ENCODE measurements at places on chromosomes 7 and 10.

GRCh38 chr7:49001610-49002033, 77.3 kb downstream of the CDC14C start:
- DNase-seq, result no peak

DNA sequence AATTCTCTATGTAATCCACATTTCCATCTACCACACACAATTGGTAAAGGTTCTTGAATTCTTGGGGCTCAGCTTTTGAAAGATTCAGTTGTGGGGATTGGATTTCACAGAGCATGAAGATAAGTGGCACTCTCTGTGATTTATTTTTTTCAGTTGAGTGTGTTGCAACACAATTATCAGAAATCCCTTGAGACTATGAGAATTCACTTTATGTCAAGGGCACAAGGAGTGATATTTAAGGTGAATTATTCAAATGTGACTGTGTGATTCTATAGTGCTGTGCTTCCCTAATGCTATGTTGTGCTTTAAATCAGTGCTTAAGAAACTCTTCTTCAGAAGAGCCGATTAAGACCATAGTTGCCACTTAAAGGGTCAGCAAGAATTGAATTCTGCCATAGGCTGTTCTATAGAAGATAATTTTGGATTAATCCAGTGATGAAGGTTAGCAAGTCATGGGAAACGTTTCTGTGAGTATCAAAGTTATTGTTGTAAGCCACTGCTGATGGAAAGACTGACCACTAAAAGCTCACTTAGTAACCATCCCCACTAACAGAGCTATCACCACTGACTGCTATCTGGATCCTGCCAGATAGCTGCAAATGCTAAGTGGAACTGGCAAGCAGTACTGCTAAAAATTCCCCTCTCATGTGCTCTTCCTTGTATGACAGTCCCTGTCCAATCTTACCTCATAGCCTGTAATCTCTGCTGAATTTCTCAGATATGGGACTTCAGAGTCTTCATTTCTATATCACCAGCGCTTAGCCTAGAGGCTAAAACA, 134.0 kb upstream of the SEMA3D start:
- no peak for DNase-seq

DNA sequence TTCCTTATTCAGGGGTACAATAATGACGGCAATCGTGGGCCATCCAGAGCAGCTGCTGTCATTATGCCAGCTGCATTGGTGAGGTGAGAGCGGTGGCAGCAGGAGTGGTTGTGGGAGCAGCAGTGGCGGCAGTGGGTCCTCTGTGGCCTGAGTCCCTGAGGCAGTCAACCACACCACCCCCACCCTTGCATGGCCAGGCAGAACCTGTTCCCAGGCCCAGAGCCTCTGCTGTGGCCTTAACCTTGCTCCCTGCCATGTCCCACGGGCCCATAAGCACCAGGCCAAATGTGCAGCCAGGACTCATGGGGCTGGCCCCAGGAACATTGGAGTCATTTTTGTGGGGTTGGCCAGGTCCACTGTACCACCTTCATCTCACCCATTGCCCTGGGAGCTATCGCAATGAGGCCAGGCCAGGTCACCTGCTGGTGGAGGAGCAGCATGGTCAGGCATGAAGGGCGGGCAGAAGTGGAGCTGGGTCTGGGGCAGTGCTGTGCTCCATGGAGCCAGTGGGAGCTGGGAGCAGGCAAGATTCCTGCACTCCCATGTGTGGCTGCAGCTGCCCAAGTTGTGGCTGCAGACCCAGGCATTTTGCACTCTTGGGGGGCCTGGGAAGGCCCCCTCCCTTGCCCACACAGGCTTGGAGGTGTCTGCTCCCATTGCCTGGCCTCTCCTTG, 213.5 kb downstream of the GPR158 start:
- DNase-seq, result no peak

DNA sequence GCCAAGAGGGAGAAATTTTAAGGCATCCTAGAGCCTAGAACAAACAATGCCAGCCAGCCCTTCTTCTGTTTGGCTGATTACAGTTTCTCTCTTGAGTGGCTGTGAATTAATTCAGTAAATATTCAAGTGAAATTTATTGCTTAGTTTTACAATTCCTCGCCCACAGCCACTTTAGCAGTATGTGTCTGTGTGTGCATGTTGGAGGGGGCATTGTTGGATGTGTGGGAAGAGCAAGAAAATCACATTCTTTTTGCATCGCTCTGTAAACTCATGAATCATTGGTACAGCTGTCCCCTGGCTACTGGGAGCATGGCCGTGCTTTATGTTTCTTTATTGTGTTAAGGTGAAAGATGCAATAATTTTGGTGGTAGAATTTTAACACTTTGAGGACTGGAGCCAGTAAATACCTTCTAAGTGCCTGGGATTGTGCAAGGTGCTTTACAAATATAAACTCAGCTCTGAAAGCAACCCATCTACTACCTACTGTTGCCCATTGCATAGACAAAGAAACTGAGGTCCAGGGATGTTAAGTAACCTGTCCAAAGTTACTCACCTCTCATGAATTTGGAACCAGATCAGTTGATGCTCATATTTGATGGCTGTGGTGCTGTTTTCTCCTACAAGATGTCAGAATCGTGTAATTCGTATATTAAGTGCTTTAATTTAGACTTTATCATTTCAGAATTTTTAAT, 89.9 kb upstream of the BTBD16 start:
- DNase-seq, result no peak

GRCh38 chr10:80856186-80856585, 318.5 kb downstream of the SH2D4B start:
- no peak for DNase-seq

DNA sequence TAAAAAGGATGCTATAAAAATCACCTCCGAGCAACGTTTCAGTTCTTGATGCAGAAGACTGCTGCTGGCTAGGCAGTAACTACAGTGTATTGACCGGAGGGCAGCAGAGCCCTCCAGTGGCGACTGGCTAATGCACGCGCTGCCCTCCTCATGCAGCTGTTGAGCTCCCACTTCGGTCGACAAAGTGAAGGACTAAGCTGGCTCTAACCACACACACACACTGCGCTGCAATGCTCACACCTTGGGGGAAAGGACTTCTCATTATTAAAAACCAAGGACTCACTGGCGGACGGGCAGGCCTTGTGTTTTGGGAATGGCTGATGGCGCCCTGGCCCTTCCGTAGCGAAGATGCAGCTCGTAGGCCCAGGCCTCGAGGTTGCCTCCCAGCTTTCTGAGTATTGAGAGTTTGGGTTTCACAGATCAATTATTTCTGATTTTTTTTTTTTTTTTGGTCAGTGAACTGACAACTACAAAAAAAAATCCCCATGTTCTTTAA, 120.9 kb upstream of the DIP2C start:
- DNase-seq, result no peak

DNA sequence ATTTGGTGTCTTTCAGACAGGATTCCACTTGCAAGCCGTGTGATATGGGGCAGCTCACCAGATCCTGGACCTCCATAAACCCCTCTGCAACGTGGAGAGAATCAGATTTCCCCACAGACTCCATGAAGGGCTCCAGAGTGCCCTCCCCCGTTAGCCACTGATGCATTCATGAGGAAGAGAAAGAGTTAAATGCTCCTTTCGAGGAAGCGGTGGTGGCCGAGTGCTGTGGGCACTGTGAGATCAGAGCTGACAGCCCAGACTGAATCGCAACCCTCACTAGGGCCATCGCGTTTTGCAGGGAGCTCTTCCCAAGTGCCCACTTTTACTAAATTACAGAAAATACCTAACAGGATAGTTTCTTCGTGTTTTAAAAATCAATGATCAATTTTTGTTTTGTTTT, 226.3 kb upstream of the ZNF32 start:
- DNase-seq, result no peak

DNA sequence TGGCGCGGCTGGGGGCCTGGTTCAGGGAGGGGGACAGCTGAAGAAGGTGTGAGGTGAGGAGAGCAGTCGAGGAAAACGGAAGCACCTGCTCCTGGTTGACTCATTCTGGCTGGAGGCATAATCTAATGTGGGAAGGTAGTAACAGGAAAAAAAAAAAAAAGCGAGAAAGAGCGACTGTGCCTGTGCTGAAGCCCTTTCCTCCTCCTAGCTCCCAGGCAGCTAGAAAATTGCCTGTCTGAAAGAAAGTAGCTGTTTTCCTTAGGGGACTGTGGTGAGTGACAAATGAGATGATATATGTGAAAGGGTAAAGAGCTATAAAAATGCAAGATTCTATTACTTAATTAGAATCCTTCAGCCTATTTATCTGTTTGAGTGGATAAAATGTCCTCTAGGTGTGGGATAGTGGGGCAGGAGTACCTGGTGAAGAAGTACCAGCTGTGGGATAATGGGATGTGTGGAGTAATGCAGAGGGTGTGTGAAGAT, 4.9 kb upstream of the MEST start:
- no peak for DNase-seq

GRCh38 chr10:48214716-48215485, 59.6 kb downstream of the FRMPD2 start:
- DNase-seq, result no peak

All from activated gamma-delta T cell treated with Interleukin-2 at 50 U/mL for 16 hours (primary cell).